A549 treated with CORT108297 at 1 μM for 4 hours (cell line): ENCODE measurements at places on chromosomes 13 and 19. TPM values are rescaled to one million over a fixed set of nuclear protein-coding genes. Genes with fewer than 3 reads are reported as not detected.

ZNF132 gene
- total RNA-seq: 0.08 to 0.10 TPM (median 0.09 TPM) in 5 replicates

SMIM44 gene
- total RNA-seq: not detected in 5 replicates

POLRMT gene
- total RNA-seq: 68.3 to 100 TPM (median 97.9 TPM) in 5 replicates

ZNF549 gene
- total RNA-seq: 1.5 to 1.9 TPM (median 1.7 TPM) in 5 replicates

ZNF470 gene
- 1.6 to 2.4 TPM (median 1.7 TPM) in 5 replicates for total RNA-seq

ILF3 gene
- 149 to 174 TPM (median 168 TPM) in 5 replicates for total RNA-seq

CASP14 gene
- total RNA-seq: not detected in 5 replicates

ZNF564 gene
- 1.3 to 2.4 TPM (median 1.9 TPM) in 5 replicates for total RNA-seq

BRCA2 gene
- total RNA-seq: 3.0 to 6.8 TPM (median 3.7 TPM) in 5 replicates

CA11 gene
- 9.4 to 11.1 TPM (median 11.0 TPM) in 5 replicates for total RNA-seq
